Activated T-cell treated with anti-CD3 and anti-CD28 coated beads, Interleukin-2, amount 50 U/mL, for 72 hours (primary cell): ENCODE measurements at places on chromosomes 3 and 15.
A peak's percentile ranks its signal among the peaks of the same experiment; 100 is the strongest.

DNA sequence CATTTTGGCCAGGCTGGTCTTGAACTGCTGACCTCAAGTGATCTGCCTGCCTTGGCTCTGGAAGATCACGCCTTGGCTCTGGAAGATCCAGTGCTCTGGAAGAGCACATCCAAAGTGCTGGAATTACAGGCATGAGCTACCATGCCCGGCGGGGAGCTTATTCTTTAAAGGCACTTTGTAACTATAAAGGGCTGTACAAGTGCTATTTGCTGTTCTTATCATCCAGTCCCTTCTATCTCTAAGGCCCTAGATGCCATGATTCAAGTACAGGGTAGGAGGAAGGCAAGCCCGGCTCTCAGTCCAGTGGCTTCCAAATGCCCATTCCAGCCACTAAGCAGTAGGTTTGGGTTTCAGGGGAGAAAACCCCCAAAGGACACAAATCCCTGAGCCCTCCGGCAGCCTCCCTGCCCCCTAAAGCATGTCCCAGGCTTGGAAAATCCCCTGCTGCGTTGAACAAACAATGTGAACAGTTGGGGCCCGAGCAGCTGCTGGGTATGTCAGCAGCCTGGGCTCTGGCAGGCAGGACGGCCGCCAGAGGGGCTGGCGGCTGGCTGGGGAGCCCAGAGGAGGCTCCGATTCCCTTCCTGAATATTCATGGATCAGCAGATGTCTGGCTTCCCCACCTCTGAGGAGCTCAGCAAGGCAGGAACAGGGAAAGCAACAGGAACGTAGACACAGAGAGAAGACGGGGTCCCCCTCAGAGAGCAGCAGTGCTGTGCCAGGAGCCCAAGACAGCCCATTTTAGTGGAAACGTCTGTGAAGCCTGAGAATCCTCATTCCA lies 7.7 kb downstream of the IGDCC4 start:
- no peak for DNase-seq

- DNase-seq, result no peak
These were observed 18.1 kb downstream of the HEMK1 start for GRCh38 chr3:50587373-50587772.

DNA sequence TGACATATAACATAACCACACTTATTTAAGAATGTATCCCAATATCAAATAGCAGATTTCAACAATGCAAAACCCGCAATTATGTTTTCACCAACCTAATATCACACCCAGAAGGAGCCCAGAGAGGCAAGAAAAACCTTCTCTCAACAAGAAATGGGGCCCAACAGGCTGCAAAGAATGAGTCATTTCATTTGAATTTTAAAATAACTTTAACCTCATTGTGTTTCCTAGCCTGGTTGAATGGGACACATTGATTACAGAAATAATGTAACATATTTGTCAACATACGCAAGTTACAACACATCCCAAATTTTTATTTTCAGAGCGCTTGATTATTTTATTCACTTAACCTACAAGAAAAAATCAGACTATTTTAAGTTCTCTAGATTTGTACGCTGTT lies 365.1 kb upstream of the SLCO3A1 start:
- DNase-seq, result no peak

DNA sequence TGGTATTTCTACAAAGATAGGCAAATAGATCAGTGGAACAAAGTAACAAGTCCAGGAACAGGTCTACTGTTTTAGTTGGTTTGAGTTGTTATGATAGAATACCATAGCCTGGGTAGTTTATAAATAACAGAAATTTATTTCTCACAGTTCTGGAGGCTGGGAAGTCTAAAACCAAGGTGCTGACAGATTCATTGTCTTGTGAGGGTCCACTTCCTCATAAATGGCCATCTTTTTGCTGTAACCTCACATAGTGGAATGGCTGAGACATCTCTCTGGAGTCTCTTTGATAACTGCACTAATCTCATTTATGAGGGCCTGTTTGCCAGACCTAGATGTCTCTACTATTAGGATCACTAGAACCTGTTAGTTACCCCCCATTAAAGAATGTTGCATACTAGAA lies 152.3 kb upstream of the MYRIP start:
- DNase-seq, result no peak

DNA sequence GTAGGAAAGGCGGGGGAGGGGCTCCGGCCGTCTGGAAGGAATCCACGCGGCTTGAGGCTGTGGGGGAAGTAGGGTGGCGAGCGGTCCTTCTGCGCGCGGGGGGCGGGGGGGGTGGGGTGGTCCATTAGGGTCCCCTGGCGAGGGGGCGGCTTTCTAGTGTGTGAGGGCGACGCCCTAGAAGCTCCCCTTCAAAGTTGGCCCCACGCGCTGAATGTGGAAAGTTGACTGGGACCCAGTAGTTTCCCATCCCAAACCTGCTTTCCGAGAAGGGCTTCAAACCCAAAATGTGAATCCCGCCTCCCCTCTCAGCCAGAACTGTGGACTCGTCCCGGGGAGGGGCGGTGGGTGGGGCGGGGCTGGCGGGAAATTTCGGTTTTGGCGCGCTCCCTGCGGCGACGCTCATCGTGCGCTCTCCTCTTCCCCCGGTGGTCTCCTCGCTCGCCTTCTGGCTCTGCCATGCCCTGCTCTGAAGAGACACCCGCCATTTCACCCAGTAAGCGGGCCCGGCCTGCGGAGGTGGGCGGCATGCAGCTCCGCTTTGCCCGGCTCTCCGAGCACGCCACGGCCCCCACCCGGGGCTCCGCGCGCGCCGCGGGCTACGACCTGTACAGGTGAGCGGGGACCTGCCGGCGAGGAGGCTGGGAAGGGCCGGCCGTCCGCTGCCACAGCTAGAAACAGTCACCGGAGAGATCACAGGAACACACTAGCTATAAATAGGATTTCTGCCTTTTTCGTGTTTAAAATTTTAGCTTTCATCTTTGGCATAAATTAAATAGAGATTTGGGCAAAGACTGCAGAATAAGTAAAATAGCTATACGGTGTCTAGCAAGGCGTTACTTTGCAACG lies 790 bp downstream of the DUT start:
- DNase-seq, result peak; percentile 73

DNA sequence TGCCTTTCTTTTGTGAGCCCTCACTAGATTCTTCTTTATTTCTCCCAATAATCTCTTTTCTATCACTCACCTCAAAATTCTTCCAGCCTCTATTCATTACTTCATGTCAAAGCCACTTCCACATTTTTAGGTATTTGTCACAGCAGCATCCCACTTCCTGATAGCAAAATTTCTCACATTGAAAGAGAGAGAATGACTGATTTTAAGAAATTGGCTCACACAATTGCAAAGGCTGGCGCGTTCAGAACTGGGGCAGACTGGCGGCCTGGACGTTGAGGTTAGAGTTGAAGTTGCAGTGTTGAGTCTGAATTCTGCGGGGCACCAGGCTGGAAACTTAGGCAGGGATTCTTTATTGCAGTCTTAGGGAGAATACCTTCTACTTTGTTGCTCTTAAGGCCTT lies 117.9 kb downstream of the LRRC28 start:
- peak; percentile 5 for DNase-seq

DNA sequence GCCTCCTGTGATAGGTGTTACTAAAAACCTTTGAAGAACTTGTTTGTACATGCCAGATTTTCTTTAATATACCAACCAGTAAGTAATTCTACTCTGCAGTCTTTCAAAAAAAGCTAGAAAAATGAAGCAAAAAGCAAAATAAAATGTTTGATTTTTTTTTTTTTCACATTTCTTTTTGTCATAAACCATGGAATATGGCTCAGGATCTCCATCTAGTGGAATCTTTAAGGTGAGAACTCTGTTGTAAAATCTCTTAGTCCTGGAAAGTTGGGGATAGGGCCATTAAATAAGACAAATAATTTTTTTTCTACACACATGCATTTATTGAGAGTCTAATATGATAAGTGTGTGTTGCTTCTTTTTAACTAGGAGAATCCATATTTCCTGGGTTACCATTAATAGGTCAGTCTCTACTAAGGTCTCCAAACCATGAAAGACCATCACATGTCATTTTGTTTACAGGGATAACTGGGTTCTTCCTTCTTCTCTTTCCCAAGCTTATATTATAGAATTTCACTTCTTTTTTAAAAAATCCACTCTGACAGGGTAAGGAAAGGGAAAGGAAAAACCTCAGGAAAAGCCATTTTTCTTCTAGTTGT lies 84.6 kb downstream of the SLC9A9 start:
- no peak for DNase-seq

DNA sequence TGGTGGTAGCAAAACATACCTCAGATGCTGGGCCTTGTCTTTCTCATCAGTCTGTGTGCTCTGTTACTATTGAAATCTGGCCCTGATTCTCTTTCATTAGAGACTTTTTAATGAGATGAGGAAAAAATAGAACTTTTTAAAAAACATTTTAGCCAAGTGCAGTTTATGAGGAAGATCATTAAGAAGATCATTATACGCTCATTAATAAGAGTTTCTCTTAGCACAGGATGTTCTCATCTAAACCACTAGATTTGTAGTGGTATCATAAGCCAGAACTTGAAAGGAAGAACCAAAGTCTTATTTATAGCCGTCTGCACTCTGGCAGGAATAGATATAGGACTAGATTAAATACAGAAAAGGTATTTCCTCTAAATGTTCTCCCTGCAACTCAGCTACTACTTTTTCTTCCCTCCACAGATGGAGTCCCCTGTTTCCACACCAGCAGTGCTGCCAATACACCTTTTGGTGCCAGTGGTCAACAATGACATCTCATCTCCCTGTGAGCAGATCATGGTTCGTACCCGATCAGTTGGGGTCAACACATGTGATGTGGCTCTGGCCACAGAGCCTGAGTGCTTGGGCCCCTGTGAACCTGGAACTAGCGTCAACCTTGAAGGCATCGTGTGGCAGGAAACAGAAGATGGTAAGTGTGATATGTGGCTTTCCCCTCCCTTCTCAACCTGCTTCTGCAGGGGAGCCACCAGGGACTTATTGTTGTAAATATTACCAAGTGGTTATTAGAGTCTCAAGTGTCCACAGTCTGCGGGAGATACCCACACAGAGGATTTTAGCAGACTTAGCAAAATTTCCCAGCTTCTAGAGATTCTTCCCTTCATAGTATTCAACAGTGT lies 152.8 kb downstream of the RBPMS2 start:
- peak; percentile 58 for DNase-seq

- no peak for DNase-seq
These were observed 84.5 kb downstream of the WDR76 start for GRCh38 chr15:43911235-43911781.

- DNase-seq, result no peak
These were observed 248.4 kb downstream of the KCNH8 start for GRCh38 chr3:19396726-19397125.

- peak; percentile 12 for DNase-seq
These were observed 514 bp downstream of the IGF2BP2 start for GRCh38 chr3:185824051-185825005.

GRCh38 chr3:89419647-89420241 lies 312.3 kb downstream of the EPHA3 start:
- DNase-seq, result no peak

DNA sequence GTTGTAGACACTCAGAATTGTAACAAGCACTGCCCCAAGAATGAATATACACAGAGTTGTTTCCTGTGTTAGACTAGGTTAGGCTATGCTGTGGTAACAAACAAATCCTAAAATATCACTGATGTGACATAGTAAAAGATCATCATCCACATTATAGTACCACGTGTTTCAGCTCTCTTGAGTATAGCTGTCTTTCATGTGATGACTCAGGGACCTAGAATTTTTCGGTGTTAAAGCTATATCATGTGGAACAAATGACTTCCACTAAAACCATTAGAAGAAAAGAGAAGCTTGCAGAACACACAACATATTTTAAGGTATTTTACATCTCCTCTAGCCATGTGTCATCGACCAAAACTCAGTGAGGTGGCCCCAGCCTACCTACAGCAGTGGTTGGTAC lies 307.9 kb upstream of the RBMS3 start:
- DNase-seq, result no peak

- DNase-seq, result no peak
These were observed 486.3 kb downstream of the SHQ1 start for GRCh38 chr3:72361990-72362389.

DNA sequence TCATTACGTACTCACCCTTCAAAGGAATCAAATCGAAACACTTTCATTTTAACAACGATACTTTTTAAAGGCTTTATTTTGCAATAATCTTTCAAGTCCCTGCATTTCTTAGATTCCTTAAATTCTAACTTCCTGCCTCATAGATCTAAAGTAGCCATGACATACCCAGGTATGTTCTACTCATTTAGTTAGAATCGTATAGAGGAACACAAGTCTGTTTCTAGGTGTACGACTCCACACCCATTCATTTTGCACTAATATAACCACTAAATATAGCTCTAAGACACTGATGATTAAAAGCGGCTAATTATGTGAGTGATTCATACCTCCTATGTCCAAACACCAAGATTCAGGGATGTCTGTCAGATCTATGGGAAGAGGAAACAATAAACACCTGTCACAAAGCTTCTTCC lies 1.3 kb downstream of the ATP13A3 start:
- DNase-seq, result no peak

DNA sequence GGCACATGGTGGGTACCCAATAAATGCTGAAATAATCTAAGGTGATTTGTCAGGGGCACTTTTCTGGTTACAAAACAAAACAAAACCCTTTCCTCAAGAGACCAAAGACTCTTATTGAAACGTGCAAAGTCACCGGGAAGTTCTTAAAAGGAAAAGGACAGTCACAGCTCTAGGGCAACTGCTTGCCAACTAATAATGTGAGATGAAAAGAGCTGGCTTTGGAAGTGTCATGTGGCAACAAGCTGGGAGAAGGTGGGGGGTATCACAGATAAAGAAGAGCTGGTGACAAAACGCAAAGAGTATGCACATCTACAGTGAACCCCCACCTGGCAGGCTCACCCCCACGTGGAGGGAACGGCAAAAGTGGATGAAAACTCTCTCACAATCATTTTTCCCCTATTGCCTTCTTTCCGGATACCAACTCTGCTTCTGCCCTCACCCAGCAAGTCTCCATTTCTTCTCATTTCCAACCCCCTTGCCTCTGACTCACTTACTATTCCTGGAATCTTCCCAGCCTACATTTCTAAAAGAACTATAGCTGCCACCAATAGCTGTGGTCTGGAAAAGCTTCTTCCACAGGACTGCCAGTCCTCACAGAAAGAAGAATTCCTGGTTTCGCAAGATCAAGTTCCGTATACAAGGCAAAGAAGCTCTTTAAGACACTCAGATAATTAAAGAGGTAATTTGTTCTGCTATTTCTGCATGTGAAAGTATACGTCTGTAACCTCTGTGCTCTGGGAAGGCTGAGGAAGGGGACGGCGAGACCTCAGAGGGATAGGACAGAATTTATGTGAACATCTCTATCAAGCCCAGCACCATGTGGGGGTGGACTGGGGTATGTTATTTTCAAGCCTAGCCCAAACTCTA lies 21.8 kb upstream of the ANPEP start:
- no peak for DNase-seq

DNA sequence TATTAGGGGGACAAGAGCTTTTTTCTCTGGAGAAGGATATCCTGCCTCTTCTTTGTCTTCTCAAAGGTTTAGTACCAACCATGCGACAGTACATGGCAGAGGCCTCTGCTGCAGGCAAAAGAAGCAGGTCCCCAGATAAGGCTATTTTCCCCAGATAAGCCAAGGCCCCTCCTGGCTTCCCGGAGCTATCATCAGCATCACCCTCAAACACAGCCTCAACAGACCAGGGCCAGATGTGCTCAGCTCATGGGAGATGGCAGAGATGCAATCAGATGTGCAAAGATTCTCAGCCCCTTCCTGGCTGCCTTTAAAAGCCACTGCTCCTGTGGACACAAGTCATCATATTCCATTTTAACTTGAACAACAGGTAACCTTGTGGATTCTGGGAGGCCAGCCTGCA lies 49.0 kb downstream of the NTRK3 start:
- DNase-seq, result no peak
